ENCODE measurements at places on chromosomes 2 and 18. TPM values are rescaled to one million over a fixed set of nuclear protein-coding genes. Genes with fewer than 3 reads are reported as not detected.

Gene ANKRD30BL
- total RNA-seq = not detected

Gene AP1S3
- total RNA-seq = 6.4 TPM

Gene FAM161A
- 1.3 TPM for total RNA-seq

Gene CCBE1
- total RNA-seq = 5.1 TPM

Gene METTL8
- 19.5 TPM for total RNA-seq

Gene OSBPL6
- total RNA-seq = 0.03 TPM

Gene RUFY4
- not detected for total RNA-seq

Gene PCARE
- total RNA-seq = not detected

Gene RNPEPL1
- 14.3 TPM for total RNA-seq

Gene KCNS3
- 4.9 TPM for total RNA-seq

Gene CHPF
- 113 TPM for total RNA-seq

Gene FOXD4L1
- not detected for total RNA-seq

Gene C1QL2
- total RNA-seq = not detected

Gene VWC2L
- not detected for total RNA-seq

Gene TTL
- total RNA-seq = 33.7 TPM

Gene CKAP2L
- 25.1 TPM for total RNA-seq

Gene FSIP2
- not detected for total RNA-seq

Gene ALPI
- not detected for total RNA-seq

Gene UGT1A3
- not detected for total RNA-seq

Gene ST3GAL5
- 89.7 TPM for total RNA-seq

Gene CYTIP
- not detected for total RNA-seq

Gene AMER3
- total RNA-seq = not detected

Gene RTP5
- not detected for total RNA-seq

Gene AOX1
- 19.5 TPM for total RNA-seq

Gene APOB
- not detected for total RNA-seq

Gene MAL
- not detected for total RNA-seq

Gene DHRS9
- 0.11 TPM for total RNA-seq

Gene GCG
- not detected for total RNA-seq

Gene ABHD1
- total RNA-seq = not detected

Gene IL1R1
- 12.7 TPM for total RNA-seq

Gene INHBB
- 0.09 TPM for total RNA-seq

Gene PSME4
- total RNA-seq = 29.3 TPM

Gene CNOT11
- total RNA-seq = 44.2 TPM

Gene POTEJ
- total RNA-seq = not detected

Gene COLEC12
- total RNA-seq = 58.8 TPM

Gene DCDC2C
- total RNA-seq = not detected

Gene STON1
- 8.8 TPM for total RNA-seq

Gene SERPINB13
- not detected for total RNA-seq

Gene CAPN13
- not detected for total RNA-seq
